ENCODE measurements at places on chromosomes 12 and 14.
A peak's percentile ranks its signal among the peaks of the same experiment; 100 is the strongest.

GRCh38 chr12:67802731-67803130, 154.2 kb downstream of the DYRK2 start:
- no peak for DNase-seq

DNA sequence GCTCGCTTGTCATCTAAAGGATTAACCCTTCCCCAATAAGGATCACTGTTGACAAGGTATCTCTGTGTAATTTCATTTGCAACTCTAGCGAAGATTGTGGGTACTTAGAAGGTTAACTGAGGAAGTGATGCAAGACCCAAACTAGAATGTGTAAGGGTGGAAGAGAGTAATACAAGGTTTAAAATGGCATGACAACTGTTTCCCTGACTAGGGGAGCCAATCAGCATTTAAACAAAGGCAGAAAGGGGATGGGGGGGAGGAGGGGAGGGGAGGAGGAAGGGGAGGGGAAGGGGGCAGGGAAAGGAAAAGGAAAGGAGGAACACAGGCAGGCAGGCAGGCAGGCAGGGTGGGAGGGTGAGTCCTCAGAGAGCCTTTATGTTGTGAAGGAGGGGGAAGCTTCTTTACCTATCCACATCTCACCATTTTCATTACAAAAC, 31.1 kb downstream of the NRDE2 start:
- DNase-seq: no peak

DNA sequence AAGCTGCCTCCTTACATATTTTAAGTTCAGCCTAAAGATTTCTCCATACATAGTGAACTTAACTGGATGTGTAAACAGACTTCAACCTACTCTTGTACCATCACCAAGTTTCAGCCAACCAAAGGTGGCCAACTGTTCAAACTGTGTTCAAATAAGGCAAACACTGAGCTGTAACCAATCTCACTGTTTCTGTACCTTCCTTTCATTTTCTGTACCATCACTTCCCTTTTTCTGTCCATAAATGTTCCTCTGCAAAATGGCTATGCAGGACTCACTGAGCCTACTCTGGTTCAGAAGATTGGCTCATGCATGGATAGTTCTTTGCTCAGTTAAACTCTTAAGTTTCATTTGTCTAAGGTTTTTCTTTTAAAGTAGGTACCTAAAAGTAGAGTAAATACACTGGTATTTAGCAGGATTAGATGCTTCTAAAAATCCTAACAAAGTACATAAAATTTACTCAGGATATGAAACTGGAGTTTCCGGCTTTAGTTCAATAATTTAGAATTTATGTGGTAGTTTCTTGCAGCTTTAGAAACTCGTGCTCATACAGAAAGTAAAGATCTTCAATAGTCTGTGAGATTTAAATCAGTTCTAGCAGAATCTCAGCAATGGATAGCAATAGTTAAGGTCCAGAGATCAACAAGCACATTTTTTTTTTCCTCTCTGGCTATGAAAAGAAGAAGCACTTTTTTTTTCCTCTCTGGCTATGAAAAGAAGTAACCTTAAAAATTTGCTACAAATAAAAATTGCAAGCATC, 282.0 kb upstream of the PPFIA2 start:
- no peak for DNase-seq

DNA sequence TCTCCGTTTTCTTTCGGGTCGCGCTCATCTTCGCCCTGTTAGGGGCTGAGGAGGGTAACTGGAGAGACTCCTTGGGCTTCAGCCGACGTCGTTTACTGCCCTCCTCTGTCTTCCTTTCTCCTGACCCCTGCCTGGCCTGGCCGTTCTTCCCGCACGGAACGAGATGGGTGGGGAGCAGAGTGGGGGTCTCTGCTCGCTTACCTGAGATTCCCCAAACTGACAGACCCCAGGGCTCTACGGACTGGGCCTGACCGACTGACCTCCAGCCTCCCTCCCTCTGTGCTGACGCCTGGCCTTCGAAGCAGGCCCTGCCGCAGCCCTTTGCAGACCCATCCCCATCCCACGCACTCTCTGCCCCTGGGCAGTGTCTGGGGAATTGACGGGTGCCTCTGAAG, 439 bp downstream of the GOLGA5 start:
- no peak for DNase-seq

GRCh38 chr14:69711477-69711876, 55.5 kb upstream of the SRSF5 start:
- DNase-seq: no peak

- DNase-seq: no peak
Measured at GRCh38 chr12:62832558-62832957, 102.4 kb downstream of the PPM1H start.

DNA sequence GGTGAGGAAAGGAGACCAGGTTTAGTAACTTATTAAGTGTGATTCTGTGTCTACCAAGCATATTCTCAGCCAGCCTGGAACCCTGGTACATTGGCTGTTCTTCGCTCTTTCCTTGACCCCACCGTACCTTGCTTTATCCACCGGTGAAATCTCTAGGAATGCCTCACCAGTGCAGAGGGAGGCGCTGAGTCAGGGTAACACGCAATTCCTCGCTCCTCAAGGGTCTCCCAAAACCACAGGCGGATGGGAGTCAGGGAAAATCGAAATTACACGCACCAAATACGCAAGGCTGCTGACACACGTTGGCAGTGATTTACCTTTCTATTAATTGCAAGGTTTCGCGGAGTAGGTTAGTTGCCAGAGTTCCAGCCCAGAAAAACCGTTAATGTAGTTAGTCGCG, 845 bp downstream of the L3HYPDH start:
- DNase-seq: no peak

GRCh38 chr12:6238875-6239274, 38.7 kb downstream of the CD9 start:
- DNase-seq: no peak

GRCh38 chr14:102726191-102726949, 50.9 kb upstream of the TRAF3 start:
- no peak for DNase-seq

DNA sequence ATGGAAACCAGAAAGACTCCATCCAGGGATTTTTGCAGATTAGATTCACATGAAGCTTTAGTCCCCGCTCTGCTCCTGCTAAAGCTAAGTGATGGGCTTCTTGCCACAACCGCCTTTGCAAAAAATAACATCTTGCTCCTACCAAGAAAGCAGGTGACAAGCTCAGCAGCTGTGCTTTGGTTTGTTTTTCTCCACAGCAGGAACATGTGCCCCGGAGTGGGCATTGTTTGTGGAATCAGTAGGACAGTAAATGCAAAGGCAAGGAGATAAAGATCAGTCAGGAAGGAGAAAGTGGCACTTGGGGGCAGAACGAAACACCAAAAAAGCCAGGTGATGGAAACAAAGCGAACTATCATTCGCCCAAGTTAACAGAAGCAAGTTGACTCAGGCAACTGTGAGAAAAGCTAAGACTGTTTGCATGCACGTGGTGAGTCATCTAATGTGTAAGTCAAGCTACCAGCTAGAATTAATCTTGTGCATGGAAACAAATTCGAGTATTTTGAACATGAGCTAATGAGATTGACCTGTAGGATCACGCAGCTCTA, 165.5 kb upstream of the PLXNC1 start:
- DNase-seq: no peak

DNA sequence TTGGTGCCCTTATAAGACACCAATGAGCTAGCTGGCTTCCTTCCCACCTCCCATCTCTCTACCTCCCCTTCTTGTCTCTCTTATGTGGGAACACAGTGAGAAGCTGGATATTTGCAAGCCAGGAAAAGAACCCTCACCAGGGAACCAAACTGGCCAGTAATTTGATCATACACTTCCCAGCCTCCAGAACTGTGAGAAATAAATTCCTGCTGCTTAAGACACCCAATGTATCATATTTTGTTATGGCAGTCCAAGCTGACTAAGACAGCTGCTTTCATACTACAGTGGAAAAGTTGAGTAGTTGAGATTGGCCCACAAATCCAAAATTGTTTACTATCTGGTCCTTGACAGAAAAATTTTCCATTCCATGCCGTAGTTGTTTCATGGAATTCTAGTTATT, 269.0 kb downstream of the KCNH5 start:
- DNase-seq: no peak

GRCh38 chr14:95136631-95137030, 20.7 kb downstream of the DICER1 start:
- no peak for DNase-seq

GRCh38 chr12:57027011-57027804, 10.9 kb upstream of the TAC3 start:
- no peak for DNase-seq

DNA sequence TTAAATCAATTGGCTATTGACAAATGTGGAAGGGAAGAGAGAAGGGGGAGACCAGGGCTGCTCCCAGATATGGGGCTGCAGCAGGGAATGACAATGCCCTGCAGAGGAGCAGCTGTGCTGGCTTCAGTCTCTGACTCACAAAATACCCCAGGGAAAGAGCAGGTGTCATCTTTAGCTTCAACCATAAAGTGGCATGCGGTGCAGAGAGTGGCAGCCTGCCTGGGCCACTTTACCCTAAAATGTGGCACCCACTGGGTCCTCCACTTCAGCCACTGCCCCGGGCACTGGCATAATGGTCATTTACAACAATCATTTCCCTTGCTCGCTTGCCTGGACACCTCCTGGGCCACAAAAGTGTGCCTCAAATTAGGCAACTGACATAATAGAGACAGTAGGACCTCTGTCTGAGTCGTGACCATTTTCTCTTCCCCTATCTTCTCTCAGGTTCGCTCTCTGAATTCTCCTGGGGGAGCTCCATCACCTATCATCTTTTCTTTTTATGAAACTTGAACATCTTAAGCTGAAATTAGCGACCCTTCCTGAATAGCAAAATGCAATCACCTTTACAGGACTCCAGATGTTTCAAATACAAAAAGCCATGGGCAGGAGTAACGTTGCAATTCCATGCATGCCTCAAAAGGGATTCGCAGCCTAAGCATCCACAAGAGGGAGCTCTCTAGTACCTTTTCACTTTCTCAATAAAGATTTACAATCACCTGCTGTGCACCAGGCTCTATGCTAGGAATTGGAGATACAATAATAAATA, 179.9 kb upstream of the ATF7IP start:
- DNase-seq: peak; percentile 28

- DNase-seq: no peak
Measured at GRCh38 chr12:66289485-66289884, 12.8 kb upstream of the HELB start.

- DNase-seq: no peak
Measured at GRCh38 chr14:92644171-92644969, 104.1 kb downstream of the LGMN start.

DNA sequence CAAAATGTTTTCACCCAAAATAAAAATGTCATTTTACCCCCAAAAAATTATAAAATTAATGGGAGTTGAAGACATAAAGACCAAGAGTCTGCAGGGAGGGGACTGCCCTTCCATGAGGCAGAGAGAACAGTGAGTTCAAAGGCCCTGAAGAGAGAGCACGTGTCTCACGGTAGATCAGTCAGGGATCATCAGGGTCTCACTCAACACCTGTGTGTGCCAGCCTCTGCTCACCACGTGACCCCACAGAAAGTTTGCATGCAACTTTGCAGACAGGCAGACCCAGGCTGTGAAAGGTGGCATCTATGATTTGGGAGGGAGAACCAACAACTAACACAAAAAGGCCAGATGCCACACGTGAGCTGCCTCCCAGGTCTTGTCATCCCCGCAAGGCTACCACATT, 33.1 kb downstream of the CLMN start:
- DNase-seq: no peak
